ENCODE measurements at places on chromosomes 12 and 14.
A peak's percentile ranks its signal among the peaks of the same experiment; 100 is the strongest.

DNA sequence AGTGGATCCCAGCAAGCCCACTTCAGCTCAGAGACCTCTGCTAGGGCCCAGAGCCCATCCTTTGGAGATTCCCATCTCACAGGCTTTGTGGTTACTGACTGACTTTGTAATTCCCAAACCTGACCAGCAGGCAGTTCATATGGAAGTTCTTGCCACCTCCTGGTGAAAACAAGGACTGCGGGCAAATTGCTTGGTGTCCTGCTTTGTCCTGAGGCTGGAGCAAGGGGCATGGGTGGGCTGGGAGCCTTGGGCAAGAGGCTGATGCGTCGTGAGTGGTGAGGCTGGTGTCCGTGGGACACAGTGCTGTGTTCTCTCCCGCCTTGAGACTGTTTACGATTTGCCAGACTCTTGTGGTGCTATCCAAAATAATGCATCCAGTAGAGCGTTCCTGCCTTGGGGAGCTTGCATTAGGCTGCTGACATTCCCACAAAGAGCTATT is 91.0 kb downstream of the LRRC74A start:
- peak; percentile 86 for DNase-seq
- no peaks in the 10 kb centered on the region for H3K36me3 ChIP-seq
- no peak overlapping the region for H3K27ac ChIP-seq
- no peak overlapping the region for H3K4me3 ChIP-seq

- H3K4me1 ChIP-seq: peaks cover 16% of the 10 kb centered on the region
- H3K27me3 ChIP-seq: no peaks in the 10 kb centered on the region
- H3K27ac ChIP-seq: peak overlapping the region; percentile 47
- H3K36me3 ChIP-seq: peaks cover 12% of the 10 kb centered on the region
These were observed 3.9 kb downstream of the MPHOSPH9 start for GRCh38 chr12:123229051-123229450.

DNA sequence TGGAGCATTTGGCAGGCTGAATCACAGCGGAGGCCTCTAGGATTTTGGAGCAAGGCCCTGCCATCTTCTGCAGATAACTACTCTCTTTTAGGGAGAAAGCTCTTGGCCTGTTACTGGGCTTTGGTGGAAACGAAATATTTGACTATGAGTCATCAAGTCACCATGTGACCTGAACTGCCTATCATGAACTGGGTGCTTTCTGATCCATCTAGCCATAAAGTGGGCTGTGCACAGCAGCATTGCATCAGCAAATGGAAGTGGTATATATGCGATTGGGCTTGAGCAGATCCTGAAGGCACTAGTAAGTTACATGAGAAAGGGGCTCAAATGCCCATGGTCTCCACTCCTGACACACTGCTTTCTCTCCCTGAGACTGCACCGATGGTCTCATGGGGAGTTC is 21.1 kb downstream of the GYS2 start:
- no peaks in the 10 kb centered on the region for H3K4me1 ChIP-seq
- no peaks in the 10 kb centered on the region for H3K27me3 ChIP-seq
- DNase-seq: no peak
- no peak overlapping the region for H3K4me3 ChIP-seq
- H3K27ac ChIP-seq: no peak overlapping the region

DNA sequence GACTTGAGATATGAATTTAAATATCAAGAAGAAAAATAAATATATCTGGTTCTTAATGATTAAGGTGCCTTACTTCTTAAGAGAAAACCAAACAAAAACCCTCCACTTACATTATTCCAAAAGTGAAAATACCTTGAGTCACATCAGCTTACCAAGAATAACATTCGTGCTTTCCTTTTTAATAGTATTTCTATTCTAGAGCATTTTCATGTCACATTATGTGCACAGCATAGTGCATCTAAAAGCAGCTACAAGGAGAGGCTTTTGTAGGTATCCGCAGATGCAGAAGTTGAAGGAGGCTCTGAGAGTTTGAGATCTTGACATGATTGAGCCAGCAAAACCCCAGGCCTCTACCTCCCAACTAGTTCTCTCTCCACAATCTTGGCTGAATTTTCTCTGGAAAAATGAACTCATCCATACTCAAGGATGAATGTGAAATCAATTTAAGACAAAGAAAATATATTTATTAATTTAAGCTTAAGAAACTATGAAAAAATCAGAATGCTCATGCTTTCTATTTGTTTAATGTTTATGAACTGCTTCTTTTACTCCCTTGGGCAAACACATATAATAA is 275.0 kb downstream of the AKAP6 start:
- H3K36me3 ChIP-seq: no peaks in the 10 kb centered on the region
- no peak overlapping the region for H3K27ac ChIP-seq
- peaks cover 11% of the 10 kb centered on the region for H3K4me1 ChIP-seq
- no peaks in the 10 kb centered on the region for H3K27me3 ChIP-seq
- H3K4me3 ChIP-seq: no peak overlapping the region

GRCh38 chr14:105527826-105528585 is 1.6 kb downstream of the TMEM121 start:
- DNase-seq: peak; percentile 73
- H3K27ac ChIP-seq: no peak overlapping the region
- peak overlapping the region; percentile 41 for H3K4me3 ChIP-seq
- H3K36me3 ChIP-seq: no peaks in the 10 kb centered on the region
- peaks cover 61% of the 10 kb centered on the region for H3K27me3 ChIP-seq

DNA sequence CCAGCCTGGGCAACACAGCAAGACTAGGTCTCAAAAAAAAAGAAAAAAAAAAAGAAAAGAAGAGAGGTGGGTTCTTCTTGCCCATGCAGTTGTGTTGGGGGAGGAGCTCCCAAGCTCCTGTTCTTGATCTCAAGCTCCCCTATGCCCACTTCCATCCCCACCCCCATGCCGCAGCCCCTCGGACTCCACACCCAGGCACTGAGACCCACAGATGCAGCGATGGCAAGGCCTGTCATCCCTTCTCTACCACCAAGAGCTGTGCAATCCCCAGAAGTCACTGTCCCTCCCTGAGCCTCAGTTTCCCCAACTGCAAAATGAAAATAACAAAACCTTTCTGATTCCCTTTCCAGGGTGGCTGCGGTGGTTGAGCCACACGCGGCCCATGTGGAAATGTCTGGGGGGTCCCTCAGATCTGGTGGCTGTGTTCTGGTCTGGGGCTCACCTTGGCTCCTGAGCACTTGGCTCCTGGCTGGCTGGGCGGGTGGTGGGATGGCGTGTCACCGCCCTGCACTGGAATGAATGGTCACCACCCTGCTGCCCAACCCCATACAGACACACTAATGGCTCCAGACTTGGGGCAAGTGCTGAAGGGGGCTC is 22.6 kb upstream of the KIF26A start:
- no peaks in the 10 kb centered on the region for H3K36me3 ChIP-seq
- H3K27ac ChIP-seq: no peak overlapping the region
- no peak overlapping the region for H3K4me3 ChIP-seq
- no peak for DNase-seq
- H3K4me1 ChIP-seq: no peaks in the 10 kb centered on the region
- H3K27me3 ChIP-seq: peaks cover 68% of the 10 kb centered on the region

DNA sequence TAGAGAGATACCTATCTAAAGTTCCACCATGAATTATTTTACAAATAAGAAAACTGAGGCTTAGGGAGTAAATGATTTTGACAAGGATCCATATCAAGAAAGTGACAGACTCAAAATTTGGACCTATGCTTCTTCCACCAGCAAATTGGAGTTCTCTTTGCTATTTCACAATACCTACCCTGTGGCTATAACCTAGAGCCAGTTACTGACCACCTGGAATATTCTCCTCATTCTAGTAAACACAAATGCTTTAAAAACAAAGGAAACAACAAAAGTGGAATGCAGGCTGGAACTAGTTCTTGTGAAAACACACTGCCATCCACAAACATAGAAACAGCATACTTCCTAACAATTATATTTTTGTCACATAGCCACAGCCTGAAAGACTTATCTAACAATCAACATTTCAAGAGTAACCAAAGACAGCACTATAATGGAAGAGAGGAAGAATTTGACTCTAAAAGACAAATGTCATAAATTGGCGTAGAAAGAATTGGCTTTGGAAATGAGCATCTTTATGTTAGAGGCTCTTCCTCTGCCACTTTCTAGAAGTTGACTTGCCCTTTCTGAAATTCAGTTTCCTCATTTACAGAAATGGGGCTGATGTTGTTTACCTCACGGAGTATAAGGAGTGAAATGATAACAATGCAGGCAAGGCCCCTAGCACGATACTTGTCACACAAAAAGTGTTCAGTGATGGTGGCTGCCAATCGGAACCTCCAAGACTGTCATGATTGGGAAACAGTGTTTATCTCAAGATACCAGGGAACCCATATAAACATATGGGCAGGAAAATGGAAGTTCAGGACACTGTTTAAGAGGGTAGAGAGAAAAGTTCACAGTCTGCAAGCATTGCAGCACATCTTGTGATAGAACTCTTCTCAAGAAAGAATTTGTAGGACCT is 138.6 kb upstream of the LGR5 start:
- no peak overlapping the region for H3K27ac ChIP-seq
- H3K4me3 ChIP-seq: no peak overlapping the region
- no peaks in the 10 kb centered on the region for H3K4me1 ChIP-seq

DNA sequence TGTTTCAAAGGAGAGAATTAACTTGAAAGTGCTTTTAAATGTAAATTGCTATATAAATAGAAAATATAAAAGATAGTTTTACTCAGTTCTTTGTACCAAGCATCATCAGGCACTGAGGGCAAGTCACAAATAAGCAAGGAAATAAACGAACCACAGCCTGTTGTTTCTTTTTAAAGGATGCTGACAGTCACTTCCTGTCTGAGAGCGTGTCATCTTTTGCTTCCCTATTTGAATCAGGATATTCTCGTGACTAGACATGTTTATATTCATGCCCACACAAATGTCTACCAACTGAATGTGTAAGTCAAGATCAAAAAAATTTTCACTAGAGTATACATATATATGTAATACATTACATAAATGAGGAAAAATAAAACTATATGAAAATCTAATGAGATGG is 31.4 kb upstream of the SLC2A13 start:
- no peak overlapping the region for H3K4me3 ChIP-seq
- H3K36me3 ChIP-seq: no peaks in the 10 kb centered on the region
- H3K27ac ChIP-seq: no peak overlapping the region
- no peaks in the 10 kb centered on the region for H3K27me3 ChIP-seq

- no peaks in the 10 kb centered on the region for H3K36me3 ChIP-seq
- H3K4me1 ChIP-seq: peaks cover 66% of the 10 kb centered on the region
- no peaks in the 10 kb centered on the region for H3K27me3 ChIP-seq
- H3K4me3 ChIP-seq: no peak overlapping the region
- H3K27ac ChIP-seq: no peak overlapping the region
These were observed 89.0 kb downstream of the STON2 start for GRCh38 chr14:81311141-81311540.
